ENCODE measurements at places on chromosomes 2 and 18. TPM values are rescaled to one million over a fixed set of nuclear protein-coding genes. Genes with fewer than 3 reads are reported as not detected.

The LYG2 gene
- not detected for total RNA-seq

GRCh38 chr2:69724540-69725159 is 17.3 kb upstream of the ANXA4 start:
- peak; percentile 79 for DNase-seq

DNA sequence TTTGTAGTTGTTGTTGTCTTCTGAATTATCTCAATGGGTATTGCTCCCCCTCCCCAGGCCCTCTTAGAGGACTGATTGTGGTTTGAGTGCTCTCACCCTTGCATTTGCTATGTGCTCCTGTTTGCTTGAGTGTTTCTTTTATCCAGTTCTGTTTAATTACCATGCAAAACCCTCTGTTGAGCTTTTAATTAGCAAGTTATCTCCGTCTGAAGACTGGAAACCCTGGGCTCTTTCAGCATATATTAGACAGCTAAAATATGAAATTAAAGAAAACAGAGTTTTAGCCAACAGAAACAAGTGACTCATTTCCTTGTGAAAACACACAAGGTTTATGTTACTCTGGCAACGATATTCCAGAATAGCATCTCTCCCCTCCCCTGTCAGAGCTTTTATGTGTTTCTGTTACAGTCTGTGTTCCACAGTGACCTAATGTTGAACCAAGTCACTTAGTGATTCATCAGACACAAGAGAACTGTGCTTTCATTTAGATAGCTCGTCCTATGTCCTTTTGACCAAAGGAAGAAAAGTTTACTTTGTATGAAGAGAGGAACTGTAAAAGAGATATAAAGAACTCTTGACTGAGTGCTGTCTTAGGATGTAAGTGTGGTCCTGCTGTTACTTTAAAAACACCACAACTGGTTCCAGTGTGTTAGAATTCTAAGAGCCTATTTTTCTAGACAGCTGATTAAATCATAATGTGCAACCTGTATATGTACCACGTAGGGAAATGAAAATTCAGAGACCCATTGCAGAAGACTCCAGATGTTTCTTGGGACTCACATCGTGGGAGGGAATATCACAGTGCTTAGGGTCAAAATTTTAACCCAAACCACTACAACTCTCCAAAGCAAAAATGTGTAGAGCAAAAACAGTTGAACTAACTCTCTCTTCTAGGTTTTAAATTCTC is 172.8 kb upstream of the RBMS1 start:
- DNase-seq = no peak

- DNase-seq = no peak
Observed at GRCh38 chr2:218471982-218472381, 53.1 kb downstream of the VIL1 start.

- DNase-seq = no peak
Observed at GRCh38 chr18:38198526-38198925, 632.9 kb upstream of the CELF4 start.
